Cardiac septum (tissue), 1 donor: ENCODE measurements at places on chromosomes 1 and 21. TPM values are rescaled to one million over a fixed set of nuclear protein-coding genes. Genes with fewer than 3 reads are reported as not detected.

DNA sequence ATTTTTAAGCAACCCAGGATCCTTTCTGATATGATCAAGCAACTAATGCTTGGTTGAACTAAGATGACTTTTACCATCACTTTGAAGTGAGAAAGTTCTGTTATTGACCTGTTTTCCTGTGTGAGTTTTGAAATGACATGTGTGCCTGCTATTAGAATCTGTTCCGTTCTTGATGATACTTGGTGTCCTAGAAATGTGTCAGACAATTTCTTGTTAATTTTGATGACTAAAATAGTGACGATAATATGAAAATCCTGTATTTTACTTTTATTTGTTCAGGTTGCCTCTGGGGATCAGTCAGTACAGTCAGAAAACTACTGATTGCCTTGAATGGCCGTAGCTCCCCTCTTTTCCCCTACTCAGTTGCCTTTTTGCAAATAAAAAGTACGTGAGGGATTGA is 228.0 kb downstream of the RYR2 start:
- DNase-seq: no peak

DNA sequence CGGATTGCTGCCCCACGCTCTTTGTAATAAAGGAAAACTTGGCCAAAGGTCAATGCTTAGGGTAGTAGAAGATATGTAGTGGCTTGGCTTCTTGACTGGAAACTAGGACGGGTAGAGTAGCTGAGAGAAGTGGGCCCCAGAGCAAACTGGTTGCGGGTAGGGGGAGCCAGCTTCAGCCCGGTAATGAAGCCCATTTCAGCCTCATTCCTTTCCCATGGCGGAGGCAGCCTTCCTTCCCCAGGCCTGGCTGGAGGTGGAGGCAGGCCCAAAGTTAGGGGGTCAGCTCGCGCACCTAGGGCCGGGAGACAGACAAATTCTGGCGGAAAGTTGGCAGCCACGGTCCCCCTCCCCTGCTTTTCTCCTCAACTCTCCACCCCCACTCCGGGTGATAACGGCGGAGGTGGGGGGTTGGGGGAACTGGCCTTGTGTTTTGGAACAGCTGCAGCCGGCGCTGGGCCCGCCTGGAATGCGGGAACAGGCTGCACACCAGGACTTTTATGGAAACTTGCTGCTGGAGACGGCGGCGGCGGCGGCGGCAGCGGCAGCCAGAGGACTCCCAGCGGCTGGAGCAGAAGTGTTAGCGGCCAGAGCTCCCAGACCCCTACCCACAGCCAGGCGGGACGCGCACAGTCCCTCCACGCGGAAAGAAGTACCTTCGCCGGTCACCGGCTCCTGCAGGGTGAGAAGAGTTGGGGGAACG is at the start of gene NEXN:
Gene NEXN (plus strand): TSS at position 544 of the 700 bp plus-strand sequence. CDS start 27,483 bp downstream, outside the sequence.
- peak; percentile 90 for DNase-seq

GRCh38 chr21:35005560-35006224 is 43.4 kb downstream of the RUNX1 start:
- DNase-seq: no peak

The FAM72A gene
- 0.35 TPM for total RNA-seq

The GJA9 gene
- not detected for total RNA-seq

DNA sequence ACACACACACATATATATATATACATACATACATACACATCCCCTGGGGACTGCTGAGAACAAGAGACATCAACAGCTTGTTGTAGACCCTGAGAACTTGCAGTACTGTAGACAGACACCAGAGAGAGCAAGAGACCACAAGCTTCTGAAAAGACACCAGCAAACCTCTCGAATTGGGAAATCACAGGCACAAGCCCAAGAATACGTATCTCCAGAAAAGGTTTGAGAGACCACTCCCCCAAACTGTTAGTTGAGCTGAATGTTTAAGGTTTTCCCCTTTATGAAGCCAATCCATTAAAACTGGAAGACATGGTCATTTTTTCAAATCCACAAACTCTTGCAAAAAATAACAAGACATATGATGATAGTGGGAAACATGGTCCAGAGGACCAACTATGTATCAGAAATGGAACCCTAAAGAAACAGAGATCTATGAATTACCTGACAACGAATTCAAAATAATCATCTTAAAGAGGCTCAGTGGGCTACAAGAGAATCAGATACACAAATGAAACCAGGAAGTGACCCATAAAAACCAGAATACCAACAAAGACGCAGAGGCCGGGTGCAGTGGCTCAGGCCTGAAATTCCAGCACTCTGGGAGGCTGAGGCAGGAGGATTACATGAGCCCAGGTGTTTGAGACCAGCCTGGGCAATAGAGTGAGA is 45.1 kb downstream of the SLC2A1 start:
- DNase-seq: no peak

GRCh38 chr1:192707978-192708547 is 72.1 kb downstream of the RGS13 start:
- DNase-seq: no peak

DNA sequence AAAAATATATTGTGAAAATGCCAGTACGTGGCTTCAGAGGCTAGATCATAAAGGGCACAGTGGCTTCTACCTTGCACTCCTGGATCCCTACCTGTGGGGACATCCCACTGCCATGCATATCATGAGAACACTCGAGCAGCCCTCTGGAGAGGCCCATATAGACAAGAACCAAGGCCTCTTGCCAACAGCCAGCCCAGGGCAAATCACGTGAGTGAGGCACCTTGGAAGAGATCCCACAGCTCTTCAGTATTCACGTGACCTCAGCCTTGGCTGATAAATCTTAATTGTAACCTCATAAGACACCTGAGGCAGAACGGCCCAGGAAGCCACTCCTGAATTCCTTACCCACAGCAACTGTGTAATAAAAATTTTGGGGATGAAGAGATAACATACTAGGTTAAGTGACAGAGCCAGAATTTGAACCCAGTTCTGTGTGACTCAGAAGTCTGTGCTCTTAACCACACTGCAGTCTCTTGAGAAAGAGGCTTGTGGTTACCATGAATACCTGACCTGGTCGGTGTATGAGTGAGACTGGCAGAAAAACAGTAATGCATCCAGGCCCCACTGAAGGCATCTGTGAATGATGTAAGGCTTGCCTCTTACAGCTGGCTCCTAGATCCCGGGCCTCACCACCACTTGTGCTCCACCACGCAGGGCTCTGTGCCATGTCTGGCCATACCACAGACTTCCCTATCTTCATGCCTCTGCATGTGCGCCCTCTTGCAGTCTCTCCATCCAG is 6.9 kb upstream of the A3GALT2 start:
- peak; percentile 85 for DNase-seq

- no peak for DNase-seq
Observed at GRCh38 chr1:6612641-6613360, 730 bp upstream of the PHF13 start.

DNA sequence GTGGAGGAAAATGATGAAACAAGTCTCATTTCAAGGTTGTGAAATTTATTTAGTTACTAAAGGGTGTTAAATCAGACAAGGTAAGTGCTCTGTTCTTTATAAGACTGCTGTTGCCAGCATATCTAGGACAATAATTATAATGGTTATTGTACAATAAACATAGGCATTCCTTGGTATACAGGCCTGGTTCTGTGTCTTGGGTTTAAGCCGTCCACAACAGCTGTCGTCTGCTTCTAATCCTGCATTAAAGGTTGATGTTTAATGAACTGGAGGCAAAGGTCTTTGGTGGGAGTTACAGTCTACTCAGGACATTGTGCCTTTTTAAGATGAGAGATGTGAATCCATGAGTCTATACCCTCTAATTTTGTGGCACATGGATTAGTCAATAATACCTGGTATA is 23.4 kb upstream of the FMO4 start:
- no peak for DNase-seq

DNA sequence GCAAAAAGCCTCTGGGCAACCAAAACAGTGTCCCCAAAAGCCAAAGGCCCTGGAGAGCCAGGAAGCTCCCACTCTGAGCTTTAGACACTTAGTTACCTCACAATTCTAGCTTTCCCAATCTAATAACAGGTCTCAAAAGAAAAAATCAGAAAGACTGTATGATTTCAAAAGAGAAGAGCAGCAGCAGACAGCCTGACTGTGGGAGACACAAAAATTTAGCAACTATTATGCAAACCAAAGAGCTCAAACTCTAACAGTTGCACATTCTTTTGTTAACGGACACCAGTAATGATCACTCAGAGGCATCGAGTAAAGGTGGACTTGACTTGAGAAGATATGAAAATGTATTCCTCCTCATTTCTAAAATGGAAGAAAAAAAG is 160.1 kb downstream of the SLC45A1 start:
- no peak for DNase-seq

The CHODL gene
- total RNA-seq: 0.57 TPM

- no peak for DNase-seq
Observed at GRCh38 chr1:159581422-159581821, 6.2 kb upstream of the APCS start.

GRCh38 chr1:150578272-150579109 is 919 bp downstream of the MCL1 start:
- peak; percentile 86 for DNase-seq

DNA sequence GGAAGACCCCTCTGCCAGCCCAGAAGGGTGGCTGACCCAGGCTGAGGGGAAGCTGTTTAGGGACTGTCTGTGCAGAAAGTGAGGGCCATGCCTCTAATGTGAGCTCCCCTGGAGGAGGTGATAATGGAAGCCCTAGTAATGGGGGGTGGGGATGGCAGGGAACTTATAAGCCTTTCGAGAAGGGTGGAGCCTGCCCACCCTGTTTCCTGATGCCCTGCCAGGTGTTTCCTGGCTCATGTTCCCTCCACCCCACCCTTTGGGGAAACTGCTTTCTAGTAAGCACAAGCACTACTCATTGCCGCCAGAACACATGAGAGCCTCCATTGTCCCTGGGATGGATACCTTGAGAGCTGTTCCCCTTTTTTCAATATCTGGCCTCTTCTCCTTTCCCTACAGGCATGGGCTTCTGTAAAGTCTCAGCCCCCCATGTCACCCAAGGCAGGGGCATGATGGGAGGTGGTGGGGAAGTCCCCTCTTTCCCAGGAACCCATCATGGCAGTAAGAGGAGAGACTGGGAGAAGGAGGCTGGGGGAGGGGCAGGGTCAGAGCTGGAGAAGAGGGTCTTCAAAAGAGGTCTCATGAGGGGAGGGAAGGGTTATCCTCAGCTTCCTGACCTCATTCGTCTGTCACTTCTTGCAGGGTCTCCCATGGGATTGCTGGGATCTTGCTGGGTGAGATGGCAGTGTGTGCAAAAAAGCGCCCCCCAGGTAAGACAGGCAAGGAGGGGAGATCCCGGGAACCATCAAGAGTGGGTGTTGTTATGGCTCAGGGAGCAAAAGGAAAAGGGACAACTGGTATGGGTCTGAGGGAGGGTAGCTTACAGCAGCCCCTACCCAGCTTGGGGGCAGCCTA is 2.4 kb downstream of the ATP8B2 start:
- no peak for DNase-seq

GRCh38 chr1:67632356-67632755 is 52.6 kb upstream of the GADD45A start:
- no peak for DNase-seq

DNA sequence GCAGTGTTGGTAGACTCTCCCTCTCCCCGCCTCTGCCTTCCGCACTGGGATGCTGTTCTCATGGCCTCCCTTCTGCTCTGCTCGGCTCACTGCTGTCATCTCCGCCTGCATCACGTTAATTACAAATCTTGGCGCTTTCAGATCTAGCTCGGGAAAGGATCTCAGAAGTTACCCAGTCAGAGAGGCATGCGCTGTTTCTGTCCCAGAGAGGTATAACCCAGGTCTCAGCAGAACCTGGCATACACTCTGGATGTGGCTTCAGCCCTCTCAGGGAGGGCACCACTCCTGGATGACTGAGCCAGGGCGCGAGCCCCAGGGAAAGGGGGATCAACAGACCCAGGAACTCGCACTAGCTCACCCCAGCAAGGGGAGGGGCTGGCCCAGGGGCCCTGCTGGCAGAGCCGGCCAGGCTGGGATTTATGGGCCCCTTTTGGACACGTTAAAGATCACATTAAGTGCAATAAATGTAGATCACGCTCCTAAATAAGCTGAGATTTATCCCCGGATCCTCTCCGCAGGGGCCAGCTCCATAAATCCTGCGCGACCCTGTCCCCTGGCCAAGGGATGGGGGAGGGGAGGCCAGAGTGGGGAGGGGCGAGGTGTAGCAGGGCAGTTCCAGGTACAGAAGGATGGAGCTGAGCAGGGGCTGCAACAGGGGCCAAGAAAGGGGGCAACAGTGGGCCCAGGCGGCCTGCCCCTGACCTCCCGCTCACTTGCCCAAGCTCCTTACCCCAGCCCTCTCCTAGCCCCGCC is 101.3 kb upstream of the ZBTB40 start:
- DNase-seq: no peak

The FCGR3B gene
- 8.4 TPM for total RNA-seq

DNA sequence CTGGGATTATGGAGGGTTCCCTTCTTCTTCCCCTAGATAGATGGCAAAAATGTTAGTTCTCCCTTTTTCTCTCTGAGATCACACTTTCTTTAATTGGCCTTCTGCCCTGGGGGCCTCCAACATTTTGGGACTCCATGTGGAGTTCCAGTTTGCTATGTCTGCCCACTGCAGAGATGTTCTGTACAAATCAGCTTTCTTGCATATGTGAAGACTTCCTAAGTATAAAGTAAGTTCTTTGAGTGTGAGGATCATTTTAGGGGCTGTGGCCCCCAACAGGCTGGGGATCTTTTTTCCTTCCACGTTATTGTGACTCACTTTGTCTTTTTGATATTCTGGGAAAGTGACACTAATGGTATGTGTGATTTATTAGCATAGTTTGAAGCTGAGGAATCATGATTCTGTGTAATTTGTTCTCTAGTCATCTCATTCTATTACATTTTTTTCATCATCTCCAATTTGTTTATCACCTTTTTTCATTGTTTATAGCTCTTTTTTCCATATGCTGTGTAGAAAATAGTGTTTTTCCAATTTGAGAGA is 48.2 kb downstream of the HHAT start:
- DNase-seq: no peak
